Suppressor macrophage (primary cell): ENCODE measurements at places on chromosomes 4 and X.

- DNase-seq = no peak
Measured at GRCh38 chr4:96504386-96504785, 664.5 kb downstream of the PDHA2 start.

DNA sequence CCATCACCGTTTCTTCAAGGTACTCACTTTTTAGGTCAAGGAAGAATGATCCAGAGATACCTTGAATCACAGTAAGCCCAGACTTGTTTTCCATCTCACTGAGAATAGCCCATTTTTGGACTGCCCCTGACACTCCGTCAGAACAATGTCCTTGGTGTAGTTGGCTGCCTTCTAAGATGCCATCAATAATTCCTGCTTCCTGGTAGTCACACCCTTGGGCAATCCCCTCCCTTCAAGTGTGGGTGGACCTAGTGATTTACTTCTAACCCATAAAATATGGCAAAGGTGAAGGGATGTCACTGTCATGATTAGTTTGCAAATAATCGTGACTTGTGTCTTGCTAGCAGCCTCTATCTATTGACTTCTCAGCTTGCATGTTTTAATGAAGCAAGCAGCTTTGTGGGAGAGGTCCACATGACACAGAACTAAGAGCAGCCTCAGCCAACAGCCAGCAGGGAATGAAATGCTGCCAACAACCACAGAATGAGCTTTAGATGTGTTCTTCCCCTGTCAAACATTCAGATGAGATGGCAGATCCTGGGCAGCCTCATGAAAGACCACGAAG, 20.0 kb upstream of the KLHL34 start:
- DNase-seq = no peak

- no peak for DNase-seq
Measured at GRCh38 chr4:148542922-148543623, 100.9 kb upstream of the NR3C2 start.

GRCh38 chr4:108078024-108078733, 88.5 kb downstream of the HADH start:
- no peak for DNase-seq

DNA sequence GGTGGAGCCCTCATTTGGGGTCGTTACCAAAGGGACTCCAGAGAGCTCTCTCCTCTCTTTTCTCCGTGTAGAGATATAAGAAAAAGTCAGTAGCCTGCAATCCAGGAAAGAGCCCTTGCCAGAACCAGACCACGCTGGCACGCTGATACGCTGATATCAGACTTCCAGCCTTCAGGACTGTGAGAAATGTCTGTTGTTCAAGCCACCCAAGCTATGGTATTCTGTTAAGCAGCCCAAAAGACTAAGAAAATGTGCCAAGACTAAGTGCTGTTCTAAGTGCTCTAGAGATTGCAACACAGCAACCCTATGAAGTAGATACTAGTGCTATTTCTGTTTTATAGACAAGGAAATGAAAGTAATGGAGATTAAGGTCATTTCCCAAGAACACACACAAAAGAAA, 205.7 kb downstream of the CAMK2D start:
- DNase-seq = peak; percentile 54

DNA sequence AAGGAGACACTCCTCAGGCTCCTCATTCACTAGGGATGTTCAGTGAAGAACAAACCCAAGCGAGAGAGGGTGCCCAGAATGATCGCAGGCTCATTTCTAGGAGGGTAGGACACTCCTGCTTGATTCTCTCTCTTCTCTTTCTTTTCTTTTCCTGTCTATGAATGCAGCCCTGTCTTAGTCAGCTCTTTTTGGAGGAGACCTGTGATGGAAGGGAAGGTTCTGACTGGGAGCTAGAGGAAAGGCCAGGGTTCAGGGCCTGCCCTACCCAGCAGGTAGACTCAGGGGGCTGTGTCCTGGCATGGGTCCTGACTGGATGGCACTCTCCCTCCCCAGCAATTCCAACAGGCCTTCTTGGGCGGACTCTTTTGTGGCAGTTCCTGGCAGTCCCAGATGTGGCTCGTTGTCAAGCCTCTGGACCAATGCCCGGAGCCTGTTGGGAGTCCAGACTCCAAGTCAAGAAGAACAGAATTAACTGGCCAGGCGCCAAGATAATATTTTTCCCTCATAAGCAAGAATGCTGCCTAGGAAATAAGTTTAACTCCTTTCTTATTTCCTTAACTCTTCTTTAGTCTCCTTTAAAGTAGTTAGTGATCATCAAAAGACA, 139.4 kb upstream of the SCML1 start:
- no peak for DNase-seq

DNA sequence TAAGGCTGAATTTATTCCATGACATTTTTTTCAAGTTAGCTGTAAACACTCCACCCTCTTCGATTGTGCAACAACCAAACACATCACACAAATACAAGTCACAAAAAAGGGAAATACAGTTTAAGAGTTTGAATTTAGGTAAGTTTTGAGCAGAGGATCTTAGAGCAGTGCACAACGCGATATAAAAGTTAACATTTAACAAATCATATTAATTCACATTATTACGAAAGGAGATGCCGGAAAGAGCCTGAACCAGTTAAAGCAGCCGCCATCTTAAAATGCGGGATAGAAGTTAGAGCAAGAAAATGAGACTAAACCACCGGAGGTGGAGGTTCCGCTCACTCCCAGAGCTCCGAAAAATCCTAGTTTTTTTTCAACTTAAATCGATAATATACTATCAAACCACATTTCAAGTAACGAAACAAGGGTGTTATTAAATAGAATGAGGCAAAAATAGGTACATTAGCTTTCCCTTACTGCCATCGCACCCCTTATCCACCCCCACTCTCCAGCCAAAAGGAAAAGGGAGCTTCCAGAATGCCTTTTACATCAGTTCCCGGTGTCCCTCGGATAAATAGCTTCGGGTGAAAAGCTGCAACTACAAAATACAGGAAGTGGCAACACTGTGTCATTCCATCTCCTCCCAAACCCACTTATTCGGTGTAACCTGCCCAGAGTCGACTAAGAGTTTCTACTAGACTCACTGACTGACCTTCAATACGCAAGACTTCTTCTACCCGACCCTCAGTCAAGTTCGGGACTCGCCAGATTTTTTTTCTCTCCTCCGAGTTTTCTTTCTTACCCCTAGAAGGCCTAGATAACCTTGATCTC, 1.9 kb downstream of the UBE2D3 start:
- DNase-seq = peak; percentile 80

DNA sequence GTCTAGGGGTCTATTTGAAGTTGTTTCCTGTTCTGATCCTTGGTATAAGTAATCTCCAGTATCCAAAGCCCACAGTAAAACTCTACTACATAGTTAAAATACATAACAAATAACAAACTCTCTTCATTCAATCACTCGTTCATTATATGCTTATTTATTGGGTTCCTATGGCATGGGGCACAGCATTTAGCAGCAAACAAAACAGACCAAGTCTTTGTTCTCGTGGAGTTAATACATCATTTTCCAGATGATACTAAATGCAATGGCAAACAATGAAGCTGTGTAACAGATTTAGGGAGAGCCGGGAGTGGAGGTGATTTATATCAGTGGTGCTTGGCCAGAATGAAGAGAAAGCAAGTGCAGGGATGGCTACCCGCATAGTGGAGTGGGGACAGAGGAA, 36.6 kb upstream of the SPARCL1 start:
- DNase-seq = no peak
